Muscle of arm (tissue), 14 donors: ENCODE measurements at places on chromosomes 2 and 18. TPM values are rescaled to one million over a fixed set of nuclear protein-coding genes. Genes with fewer than 3 reads are reported as not detected.

GPC1 gene
- polyA plus RNA-seq, result 67.3 TPM

RIT2 gene
- polyA plus RNA-seq, result not detected

CXCR4 gene
- 36.5 TPM for polyA plus RNA-seq

NYAP2 gene
- polyA plus RNA-seq, result 0.07 TPM

PLA2R1 gene
- 3.4 TPM for polyA plus RNA-seq

UBR3 gene
- 43.0 TPM for polyA plus RNA-seq

FRZB gene
- 9.5 TPM for polyA plus RNA-seq
